Suppressor macrophage treated with lipopolysaccharide for 1 hour (primary cell): ENCODE measurements at places on chromosomes 5 and 9.
A peak's percentile ranks its signal among the peaks of the same experiment; 100 is the strongest.

DNA sequence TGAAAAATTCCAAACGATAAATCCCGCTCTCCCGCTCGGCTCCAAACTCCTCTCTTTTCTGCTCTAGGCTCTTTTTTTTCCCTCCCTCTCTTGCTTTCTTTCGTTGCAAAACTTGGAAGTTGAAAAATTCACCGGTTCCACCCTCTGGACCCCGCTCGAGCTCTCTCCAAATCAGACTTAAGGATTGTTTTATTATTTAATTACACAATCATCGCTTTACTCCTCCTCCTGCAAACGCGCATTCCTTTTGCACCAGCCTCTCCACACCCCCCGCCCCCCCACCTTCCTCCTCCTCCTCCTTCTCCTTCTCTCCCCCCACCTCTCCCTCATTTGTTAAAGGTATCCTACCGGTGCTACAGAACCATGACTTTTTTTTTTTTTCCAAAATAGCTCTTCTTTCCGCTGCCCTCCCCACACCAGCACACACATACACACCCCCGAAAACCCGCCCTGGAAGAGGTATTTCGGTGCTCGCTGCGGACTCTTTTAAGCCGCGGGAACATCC is 535 bp upstream of the NFIB start:
- no peak for DNase-seq

DNA sequence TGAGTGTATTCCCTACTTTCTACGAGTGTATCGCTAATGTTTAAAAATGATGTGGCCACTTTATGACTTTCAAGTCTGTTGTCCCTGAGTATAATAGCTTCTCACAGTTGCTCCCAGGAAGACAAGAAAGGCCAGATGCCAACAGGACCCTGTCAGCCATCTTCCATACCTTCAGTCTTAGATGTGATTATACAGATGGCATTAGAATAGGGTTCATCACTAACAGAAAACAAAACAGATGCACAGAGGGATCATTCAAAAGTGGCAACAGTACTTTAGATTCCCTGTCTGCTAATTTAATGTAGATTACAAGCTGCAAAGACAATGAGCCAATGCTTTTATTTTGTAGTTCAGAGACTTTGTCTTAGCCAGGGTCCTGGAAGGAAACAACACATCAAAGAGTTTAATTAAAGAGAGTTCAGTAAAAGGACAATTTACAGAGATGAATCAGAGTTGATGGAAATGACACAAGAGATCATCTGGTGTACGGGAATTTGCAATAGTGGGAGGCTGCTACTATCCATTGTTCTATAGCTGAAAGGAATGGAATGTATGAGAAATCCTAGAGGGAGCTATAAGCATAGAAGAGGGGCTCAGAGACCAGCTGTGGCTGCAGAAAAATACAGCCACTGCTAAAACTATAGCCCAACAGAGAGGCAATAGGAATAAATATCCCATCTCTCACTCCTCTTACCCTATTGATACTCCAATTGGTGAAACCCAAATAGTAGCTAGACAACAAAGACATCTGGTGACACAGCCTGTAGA is 393.7 kb upstream of the SMC2 start:
- DNase-seq = no peak

DNA sequence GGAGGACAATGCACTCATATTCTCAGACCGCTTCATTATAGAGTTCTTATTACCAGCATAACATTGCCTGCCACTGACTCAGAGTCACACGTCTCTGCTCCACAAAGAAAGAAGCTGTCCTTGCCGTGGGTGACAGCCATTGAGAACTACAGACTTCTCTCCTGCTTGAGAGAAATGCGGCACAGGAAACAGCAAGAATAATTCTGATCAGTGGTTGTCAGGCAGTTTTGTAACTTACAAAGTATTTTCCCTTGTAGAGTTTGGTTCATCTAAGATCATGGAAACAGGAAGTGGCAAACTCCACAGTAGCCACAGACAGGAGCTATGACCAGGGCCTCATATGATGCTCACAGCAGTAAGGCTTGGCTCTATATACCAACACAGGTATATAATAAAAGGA is 47.0 kb downstream of the KCNV2 start:
- peak; percentile 71 for DNase-seq

DNA sequence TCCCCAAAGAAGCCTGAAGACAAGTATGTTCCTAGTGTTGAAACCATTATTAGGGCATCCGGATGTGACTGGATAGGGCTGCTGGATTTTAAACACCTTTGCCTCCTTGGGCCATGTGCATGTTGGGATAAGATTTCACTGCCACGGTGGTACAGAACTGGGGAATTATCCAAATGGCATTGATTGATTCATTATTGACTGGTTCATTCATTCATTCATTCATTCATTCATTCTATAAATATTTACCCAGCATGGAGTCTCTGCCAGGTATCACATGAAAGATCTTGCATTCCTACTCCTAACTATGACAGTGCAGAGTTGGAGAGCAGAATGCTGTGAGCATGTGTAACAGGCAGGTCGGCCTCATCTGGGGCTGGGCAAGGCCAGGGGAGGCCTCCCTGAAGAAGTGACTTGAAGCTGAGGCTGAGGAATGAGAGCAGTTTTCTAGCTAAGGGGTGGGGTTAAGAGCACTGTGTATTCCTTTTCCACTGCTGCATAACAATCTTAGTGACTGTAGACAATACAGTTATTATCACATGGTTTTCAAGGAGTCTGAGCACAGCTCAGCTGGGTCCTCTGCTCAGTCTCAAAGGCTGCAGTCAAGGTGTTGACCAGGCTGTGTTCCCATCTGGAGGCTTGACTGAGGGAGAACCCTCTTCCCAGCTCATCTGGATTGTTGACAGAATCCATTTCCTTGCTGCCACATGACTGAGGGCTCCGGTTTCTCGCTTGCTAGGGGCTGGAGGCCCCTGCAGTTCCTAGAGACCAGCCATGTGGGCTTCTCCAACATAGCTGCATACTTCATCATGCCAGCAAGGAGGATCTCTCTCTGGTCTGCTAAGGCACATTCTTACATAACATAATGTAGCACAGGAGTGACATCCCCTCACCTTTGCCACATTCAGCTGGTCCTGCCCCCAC is 35.7 kb downstream of the AK8 start:
- no peak for DNase-seq

- no peak for DNase-seq
Observed at GRCh38 chr9:82480921-82481320, 492.3 kb downstream of the SPATA31D1 start.

- DNase-seq = no peak
Observed at GRCh38 chr5:139650031-139650688, 2.0 kb downstream of the CXXC5 start.

DNA sequence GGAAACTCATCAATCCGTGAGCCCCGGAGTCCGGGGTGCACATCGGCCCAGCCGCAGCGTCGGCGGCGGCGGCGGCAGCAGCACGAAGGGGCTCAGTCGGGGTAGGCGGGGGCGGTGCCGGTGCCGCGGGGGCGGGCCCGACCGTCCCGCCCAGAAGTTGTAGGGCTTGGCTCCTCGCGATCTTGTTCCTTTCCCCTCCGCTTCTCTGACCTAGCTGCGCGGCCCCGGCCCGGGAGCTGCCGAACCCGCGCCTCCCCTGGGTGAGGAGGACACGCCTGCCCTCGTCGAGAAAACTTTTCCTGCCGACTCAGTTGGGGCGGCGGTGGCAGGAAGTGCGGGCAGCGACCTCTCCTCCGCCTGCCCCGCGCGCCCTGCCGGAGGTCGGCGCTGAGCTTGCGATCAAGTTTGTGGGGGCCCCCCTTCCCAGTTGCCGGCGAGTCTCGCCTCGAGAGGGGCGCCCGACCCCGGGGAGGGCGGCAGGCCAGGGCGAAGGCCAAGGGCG is at the start of gene MAN2A1:
Gene MAN2A1, plus strand, starts transcription at position 188 of the 502 bp plus-strand sequence. CDS start 491 bp downstream, outside the sequence.
- peak; percentile 80 for DNase-seq

DNA sequence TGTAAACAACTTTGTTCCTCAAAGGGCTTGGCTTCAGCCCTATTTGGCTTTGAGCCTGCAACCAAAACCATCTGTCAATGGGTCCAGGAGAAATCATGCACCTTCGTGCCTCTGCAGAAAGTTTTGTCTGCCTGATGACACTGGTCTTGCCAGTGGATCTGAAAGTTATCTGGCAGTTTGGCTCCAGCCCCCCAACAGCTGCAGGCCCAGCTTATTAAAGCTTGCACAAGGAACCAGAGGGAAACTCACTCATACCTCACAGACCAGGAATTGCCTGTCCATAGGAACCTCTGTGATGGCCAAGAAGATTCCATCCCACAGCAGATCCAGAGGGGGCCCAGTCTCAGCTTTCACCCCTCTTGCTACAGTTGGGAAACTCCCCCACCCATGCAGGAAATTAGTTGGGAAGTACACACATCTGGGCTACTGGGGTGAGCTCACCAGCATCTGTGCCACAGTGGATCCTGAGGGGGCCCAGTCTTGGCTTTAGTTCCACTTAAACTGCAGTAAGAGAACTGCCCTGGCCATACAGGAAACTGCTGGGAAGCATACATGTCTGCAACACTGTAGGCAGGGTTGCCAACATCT is 265.5 kb downstream of the GRIA1 start:
- DNase-seq = no peak

DNA sequence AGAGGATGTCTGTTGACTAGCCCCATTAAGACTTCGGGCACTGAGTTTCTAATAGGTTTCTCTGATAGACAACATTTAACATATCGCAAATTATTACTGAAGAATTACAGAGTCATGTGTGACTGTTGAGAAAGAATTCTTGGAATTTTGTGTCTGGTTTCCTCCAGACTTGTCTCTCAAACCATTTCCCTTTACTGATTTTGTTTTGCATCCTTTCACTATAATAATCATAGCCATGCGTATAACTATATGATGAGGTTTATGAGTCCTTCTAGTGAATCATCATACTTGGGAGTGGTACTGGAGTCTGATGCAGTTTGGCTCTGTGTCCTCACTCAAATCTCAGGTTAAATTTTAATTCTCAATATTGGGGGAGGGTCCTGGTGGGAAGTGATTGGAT is 27.0 kb downstream of the ZNF169 start:
- DNase-seq = no peak

DNA sequence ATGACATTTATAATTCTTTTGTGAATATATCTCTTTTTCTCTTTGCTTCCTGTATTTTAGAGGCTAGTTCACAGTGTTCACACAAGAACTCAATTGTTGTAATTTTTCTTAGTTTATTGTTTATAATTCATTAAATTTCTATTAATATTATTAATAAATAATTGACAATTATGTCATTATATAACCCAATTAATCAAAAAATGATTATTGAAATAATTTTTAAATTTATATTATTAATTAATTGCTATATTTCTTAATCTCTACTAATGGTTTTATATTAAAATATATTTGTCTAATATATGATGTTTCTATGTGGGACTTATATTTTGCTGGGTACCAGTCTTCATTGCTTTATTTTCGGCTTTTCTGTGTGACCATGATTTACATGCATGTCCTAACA is 618.4 kb downstream of the CDH9 start:
- DNase-seq = no peak

DNA sequence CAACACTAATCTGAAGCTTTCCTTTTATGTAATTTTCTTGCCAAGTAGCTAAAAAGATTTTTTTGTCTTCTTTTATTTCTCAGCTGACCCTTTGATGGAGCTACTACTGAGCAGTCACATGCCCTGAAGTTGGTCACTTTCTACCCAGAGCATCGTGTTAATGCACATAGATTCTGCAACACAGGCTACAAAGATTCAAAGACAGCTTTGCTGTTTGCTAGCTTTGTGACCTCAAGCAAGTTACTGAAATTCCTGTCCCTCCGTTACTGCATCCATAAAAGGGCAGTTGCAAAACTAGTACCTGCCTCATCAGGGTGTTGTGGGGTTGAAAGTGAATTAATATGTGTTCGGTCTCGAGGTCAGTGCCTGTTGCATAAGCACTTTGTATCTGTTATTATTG is 179.9 kb downstream of the GAS1 start:
- DNase-seq = no peak

GRCh38 chr9:101571114-101571513 is 23.7 kb downstream of the PPP3R2 start:
- DNase-seq = no peak

DNA sequence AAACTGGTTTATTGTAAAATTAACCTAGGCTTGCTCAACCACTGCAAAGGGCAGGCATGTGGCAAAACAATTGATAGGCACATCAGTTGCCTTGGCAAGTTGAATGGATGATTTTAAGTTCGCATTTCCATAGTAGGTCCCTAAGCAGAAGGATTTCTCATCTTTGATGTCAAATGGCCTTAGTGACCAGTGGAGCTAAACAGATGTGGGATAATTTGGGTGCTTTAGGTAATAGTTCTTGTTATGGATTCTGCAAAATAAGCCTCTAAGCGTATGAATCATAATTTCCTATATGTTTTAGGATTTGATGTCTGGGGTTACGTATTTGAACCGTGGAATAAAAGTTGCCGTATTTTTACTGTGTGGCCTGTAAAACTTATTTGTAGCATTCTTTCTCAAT is 182.4 kb downstream of the CD180 start:
- no peak for DNase-seq

DNA sequence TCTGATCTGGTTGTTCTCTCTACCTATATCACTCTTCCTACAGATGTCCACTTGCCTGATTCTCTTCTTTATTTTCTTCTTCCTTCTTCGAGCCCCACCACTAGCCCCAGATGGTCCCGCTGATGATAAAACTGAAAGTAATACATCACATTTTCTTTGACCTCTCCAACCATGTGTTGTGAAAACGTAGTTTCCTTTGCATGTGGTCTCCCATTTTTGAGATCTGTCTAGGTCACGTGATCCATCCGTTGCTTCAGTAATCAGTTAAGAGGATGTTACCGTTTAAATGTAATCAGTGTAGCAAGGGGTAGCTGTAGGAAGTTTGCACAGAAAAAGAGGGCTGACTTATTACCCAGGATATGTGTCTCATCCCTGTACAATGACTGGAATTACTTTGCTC is 426.3 kb upstream of the TLE4 start:
- DNase-seq = no peak

DNA sequence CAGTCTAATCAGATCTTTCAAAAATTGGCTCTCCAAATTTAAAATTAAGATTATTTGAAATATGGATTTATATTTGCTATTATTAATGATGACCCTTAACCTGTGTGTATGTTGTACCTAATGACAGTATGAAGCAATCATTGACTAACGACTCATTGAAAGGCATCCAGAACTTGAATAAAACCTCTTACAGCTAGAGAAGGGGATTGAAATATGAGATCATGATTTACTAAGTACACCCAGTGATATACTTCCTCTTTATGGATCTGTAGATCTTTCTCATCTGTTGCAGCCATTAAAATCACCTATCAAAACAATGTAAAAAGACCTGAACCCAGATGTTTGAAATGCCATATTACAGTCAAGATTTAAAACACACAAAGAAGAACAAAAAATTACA is 126.5 kb downstream of the RPS23 start:
- no peak for DNase-seq

DNA sequence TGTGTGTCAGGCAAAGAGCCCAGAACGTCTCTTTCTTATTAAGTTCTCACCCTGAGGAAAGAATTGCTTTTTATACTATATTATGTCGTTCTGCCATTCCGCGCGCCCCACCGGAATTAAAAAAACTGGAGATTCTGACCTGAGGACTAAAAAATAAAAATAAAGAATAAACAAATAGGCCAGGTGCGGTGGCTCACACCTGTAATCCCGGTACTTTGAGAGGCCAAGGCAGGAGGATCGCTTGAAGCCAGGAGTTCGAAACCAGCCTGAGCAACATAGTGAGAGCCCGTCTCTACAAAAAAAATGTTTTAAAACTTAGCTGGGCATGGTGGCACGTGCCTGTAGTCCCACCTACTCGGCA is 677 bp upstream of the DYNC2I2 start:
- DNase-seq = no peak

GRCh38 chr9:118962426-118962825 is 406.8 kb downstream of the BRINP1 start:
- no peak for DNase-seq

- no peak for DNase-seq
Observed at GRCh38 chr5:57698802-57699201, 216.2 kb upstream of the ACTBL2 start.

GRCh38 chr9:131492070-131492469 is 10.6 kb upstream of the POMT1 start:
- DNase-seq = no peak
